ENCODE measurements at places on chromosomes 2 and 18. TPM values are rescaled to one million over a fixed set of nuclear protein-coding genes. Genes with fewer than 3 reads are reported as not detected.

- DNase-seq, result no peak
These were observed 133.0 kb upstream of the MYO3B start for GRCh38 chr2:170044751-170045478.

- no peak for DNase-seq
These were observed 21.1 kb downstream of the CASP10 start for GRCh38 chr2:201203916-201204654.

DNA sequence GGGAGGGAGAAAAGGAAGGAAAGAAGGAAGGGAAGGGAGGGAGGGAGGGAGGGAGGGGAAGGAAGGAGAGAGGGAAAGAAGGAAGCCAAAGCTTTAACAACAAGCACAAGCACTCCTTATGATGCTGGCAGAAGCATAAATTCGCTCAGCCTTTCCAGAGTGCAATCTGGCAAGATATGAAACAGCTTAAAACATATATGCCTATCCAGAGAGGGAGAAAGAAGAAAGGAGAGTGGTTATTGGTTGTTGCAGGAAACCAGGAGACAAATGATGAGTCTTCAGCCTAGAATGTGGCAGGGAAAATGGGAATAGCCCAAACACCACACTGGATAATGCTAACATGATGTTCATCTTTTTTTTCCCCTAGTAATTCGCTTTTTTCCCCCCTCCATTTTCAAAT lies 64.0 kb downstream of the STPG4 start:
- no peak for DNase-seq

- peak; percentile 56 for DNase-seq
These were observed 59.6 kb downstream of the TRPM8 start for GRCh38 chr2:233976690-233977294.

DNA sequence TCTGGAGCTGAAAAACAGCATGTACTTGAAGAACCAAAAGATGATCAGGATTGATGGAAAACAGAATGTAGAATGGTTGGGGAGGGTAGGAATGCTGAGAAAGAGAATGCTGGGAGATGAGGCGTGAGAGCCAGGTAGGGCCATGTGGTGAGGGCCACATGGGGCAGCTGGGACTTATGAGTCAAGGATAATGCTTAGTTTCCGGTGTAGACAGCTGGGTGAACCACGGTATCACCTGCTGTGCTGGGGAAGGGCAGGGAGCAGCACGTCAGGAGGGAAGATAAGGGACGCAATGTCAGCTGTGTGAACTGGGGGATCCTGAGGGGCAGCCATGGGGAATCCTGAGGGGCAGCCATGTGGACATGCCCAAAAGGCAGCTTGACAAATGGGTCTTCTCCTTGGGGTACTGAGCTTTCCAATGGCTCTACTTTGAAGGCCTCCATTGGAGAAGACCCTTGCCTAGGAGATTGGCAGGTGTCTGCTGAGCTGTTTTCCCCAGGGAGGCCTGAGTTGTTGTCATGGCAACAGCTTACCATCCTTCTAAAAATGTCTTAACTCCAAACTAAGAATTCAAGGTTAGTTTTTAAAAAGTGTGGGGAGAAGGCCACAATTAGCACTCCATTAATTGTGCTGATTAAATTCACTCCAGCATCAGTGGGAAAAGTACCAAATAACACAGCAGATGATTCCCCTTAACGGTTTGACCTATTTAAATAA lies 51.1 kb downstream of the MTHFD2 start:
- DNase-seq, result no peak

DNA sequence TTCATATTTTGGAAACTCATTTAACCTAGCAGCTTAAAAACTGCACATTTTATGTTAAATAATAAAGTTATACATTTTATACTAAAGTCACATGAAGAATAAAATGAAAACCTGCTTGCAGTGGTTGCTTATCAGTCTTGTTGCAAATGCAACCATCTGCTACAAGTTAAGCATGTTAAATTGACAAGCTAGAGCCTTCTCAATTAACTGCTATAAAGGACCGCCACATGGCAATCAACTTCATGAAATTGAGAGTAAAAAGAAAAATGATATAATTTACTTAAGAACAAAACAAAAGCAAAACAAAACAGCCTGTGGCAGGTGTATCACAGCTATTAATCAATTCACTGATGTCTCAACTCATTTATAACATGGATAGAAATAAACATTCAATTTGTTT lies 78.7 kb downstream of the RTTN start:
- no peak for DNase-seq

- no peak for DNase-seq
These were observed 437.9 kb upstream of the UBE2E3 start for GRCh38 chr2:180542511-180542910.

- DNase-seq, result no peak
These were observed 1.8 kb upstream of the ID2 start for GRCh38 chr2:8679827-8680731.

GRCh38 chr2:207107551-207107950 lies 58.2 kb downstream of the KLF7 start:
- no peak for DNase-seq

- DNase-seq, result no peak
These were observed 20.3 kb downstream of the KCNK3 start for GRCh38 chr2:26712486-26713465.

- DNase-seq, result no peak
These were observed 101.3 kb downstream of the CAPN13 start for GRCh38 chr2:30705711-30706533.

DNA sequence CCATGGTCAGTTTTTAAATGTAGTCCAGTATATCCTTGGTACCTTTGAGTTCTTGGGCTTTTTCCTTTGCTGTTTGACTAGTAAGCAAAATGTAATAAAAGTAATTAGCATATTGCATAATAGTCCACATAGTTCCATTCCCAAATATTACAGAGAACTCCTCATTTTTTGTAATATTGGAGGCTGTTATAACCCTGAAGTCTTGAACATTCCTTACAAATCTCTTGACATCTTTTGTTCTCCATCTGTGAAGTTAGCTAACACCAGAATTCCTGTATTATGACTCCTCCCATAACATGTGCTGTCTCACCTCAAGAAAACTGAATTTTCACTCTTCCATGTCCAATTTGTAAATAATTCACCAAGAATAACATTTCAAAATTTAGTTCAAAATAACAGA lies 17.1 kb downstream of the CREB1 start:
- no peak for DNase-seq

- no peak for DNase-seq
These were observed 56.8 kb downstream of the BIN1 start for GRCh38 chr2:127049927-127050802.

The ZNF804A gene
- total RNA-seq, result not detected

The ATP8B1 gene
- total RNA-seq, result 16.7 TPM

The CRYGC gene
- not detected for total RNA-seq

The GCG gene
- not detected for total RNA-seq

The CARF gene
- total RNA-seq, result 6.5 TPM

Data from PC-9 (cell line).